ENCODE measurements at places on chromosomes 5 and 9.

- DNase-seq: peak; percentile 20
Measured at GRCh38 chr9:87581513-87581912, 83.8 kb downstream of the DAPK1 start.

GRCh38 chr9:6218099-6218502 is 2.5 kb downstream of the IL33 start:
- DNase-seq: no peak

GRCh38 chr5:56632199-56632598 is 183.2 kb upstream of the MAP3K1 start:
- no peak for DNase-seq

GRCh38 chr9:33472881-33473615 is 676 bp downstream of the NOL6 start:
- peak; percentile 16 for DNase-seq

GRCh38 chr5:78050888-78051287 is 243.6 kb downstream of the AP3B1 start:
- no peak for DNase-seq

GRCh38 chr9:98712987-98713386 is 4.3 kb upstream of the GABBR2 start:
- no peak for DNase-seq

- no peak for DNase-seq
Measured at GRCh38 chr9:76374783-76375559, 19.3 kb downstream of the RFK start.

DNA sequence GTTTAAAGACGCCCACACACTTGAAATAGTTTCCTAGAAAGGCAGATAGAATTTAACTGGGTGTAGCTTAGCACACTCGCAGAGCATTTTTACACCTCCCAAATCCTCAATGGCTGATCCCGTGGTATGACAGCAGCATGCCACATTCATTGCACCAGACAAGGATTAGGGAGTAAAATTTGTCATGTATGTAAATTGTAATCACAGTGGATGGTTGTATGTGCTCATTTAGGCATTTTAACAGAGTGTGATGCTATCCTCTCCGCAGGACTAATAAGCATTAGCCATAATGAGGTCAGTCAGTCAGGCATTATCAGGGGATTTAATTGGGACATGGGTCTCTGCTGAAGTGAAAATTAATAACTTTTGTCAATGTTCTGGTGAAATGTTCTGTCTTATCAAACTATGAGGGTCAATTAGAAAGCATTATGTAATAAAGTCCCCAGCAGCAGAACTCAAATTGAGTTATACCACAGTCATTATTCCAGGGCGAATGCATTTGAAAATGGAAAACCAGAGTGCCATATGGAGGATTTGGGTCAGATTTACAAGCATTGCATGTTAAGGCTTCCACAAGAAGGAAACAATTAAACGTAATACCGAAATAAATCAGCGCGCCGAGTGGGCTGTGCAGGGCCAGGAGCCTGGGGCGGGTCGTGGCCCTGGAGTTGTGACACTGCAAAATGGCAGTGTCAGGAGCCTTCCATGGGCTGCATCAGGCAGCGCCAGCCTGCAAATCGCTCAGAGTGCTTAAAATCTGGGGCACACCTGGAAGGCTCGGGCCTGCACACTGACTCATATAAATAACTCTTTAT is 602.2 kb downstream of the BNC2 start:
- DNase-seq: no peak

GRCh38 chr9:94861589-94862272 is 135.2 kb downstream of the AOPEP start:
- no peak for DNase-seq

GRCh38 chr9:117682955-117683710 is 21.1 kb upstream of the TLR4 start:
- no peak for DNase-seq

GRCh38 chr5:16540421-16540820 is 74.8 kb upstream of the ZNF622 start:
- no peak for DNase-seq

DNA sequence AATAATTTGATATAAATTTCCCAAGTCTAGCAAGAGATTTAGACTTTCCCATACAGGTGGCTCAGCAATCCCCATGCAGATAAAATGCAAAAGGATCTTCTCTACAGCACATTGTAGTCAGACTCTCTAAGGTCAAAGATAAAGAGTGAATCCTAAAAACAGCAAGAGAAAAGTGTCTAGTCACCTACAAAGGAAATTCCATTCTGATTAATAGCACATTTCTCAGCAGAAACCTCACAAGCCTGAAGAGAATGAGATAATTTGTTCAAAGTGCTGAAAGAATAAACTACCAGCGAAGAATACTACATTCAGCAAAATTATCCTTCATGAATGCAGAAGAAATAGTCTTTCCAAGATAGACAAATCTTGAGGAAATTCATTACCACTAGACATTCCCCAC is 493.3 kb downstream of the PRELID2 start:
- no peak for DNase-seq

GRCh38 chr9:128565578-128565977 is 13.2 kb downstream of the SPTAN1 start:
- DNase-seq: no peak

DNA sequence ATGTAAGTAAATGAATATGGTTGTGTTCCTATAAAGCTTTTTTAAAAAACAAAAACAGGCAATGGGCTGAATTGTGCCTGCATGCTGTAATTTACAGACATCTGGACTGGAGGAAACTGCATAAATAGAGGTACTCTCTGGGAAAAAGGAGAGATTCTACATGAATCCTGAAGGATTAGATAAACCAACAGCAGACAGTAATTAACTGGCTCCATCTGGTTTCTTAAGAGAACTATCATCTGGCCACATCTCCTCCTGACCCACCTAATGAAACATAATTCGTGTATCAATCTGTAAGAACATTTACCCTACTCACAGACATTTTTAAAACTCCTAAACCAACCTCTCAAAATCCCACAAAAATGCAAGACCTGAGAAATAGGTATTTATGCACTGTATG is 528.1 kb upstream of the ST8SIA4 start:
- DNase-seq: no peak

DNA sequence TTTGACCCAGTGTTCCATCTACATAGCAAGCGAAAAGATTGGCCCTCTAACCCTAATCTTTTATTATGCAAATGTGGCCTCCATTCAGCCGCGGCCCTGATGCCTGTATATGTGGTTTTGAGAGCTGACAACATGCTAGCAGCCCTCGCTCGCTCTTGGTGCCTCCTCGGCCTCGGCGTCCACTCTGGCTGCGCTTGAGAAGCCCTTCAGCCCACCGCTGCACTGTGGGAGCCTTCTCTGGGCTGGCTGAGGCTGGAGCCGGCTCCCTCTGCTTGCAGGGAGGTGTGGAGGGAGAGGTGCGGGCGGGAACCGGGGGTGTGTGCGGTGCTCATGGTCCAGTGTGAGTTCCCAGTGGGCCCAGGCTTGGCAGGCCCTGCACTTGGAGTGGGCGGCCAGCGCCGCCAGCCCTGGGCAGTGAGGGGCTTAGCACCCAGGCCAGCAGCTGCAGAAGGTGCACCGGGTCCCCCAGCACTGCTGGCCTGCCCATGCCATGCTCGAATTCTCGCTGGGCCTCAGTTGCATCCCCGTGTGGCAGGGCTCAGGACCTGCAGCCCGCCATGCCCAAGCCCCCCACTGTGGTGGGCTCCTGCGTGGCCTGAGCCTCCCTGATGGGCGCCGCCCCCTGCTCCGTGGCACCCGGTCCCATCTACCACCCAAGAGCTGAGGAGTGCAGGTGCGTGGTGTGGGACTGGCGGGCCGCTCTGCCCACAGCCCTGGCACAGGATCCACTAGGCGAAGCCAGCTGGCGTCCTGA is 757.5 kb upstream of the CTNND2 start:
- no peak for DNase-seq

DNA sequence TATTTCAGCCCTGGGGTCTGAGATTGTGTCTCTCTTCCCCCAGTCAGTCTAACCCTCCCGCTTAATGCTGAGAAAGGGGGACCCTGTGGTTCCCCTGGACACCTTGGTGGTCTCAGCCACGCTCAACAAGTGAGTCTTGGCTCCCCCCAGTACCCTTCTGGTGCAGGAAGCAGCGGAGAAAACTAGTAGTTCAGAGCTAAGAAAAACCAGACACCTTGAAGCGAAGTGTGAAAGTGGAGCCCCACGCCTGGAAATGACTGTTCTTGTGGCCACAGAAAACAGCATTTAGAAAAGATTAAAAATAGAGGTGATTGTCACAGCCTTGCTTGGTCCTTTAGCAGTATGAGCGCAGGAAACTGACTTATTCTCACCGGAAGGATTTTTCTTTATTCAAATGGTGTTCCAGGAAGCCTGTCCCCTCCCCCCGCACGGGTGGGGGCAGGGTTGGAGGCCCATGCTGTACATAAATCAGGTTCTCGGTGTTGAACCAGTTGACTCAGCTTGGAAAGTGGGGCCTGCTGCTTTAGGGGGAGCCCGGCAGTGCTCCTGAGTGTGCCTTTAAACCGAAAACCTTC is 8.1 kb downstream of the ARPC5L start:
- no peak for DNase-seq

DNA sequence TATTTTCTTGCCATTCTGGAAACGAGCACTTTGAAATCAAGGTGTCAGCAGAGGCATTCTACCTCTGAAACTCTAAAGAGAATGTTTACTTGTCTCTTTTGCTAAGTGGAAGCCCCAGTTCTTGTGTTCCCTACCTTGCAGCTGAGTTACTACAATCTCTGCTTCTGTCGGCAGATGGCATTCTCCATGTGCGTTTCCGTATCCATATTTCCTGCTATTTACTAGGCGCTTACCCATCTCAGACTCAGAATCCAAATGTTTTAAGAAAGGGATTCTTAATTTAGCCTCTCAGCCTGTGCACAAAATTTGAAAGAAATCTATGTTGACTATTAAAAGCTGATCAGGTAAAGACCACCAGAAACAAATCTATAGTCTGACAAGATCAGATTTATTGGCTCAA is 221.3 kb upstream of the FTMT start:
- no peak for DNase-seq

- no peak for DNase-seq
Measured at GRCh38 chr9:20286969-20287368, 335.3 kb downstream of the MLLT3 start.

DNA sequence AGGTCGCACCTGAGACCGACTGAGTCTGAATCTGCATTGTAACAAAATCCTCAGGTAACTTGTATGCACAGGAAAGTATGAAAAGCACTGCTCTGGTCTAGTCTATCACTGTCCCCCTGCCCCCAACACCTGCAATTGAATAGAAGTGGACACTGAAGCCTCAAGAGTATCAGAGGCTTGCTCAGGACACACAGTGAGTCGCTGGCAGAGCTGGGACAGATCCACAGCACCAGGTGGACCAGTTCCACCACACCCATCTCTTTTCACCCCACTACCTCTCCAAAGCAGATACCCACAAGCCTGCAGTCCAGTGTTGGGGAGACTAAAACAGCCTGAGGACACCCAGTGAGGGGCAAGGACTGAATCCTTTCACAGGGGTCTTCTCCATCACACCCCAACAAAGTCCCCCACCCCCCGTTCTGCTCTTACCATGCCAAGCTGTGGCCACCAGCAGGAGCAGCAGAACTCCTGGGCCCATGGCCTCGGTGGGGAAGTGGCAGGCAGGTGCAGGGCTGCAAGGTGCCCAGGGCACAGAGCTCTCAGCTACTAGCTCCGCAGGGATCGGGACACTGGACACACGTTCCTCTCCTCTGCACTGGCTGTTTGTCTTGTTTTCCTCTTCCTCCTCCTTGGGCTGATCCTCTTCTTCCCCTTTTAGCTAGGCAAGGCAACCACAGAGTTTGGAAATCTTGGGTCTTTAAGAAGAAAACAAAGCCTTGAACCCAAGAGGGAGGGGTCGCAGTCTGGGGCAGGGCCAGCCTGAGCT is at the start of gene CSF1R:
Gene CSF1R (minus strand): TSS at position 605 of the 766 bp plus-strand sequence. CDS start 127 bp downstream, at position 478.
- no peak for DNase-seq

- DNase-seq: no peak
Measured at GRCh38 chr5:146151970-146152369, 30.5 kb downstream of the LARS1 start.

- no peak for DNase-seq
Measured at GRCh38 chr9:124759327-124759726, 11.8 kb downstream of the NR6A1 start.

- no peak for DNase-seq
Measured at GRCh38 chr5:90690307-90690706, 131.7 kb downstream of the ADGRV1 start.

DNA sequence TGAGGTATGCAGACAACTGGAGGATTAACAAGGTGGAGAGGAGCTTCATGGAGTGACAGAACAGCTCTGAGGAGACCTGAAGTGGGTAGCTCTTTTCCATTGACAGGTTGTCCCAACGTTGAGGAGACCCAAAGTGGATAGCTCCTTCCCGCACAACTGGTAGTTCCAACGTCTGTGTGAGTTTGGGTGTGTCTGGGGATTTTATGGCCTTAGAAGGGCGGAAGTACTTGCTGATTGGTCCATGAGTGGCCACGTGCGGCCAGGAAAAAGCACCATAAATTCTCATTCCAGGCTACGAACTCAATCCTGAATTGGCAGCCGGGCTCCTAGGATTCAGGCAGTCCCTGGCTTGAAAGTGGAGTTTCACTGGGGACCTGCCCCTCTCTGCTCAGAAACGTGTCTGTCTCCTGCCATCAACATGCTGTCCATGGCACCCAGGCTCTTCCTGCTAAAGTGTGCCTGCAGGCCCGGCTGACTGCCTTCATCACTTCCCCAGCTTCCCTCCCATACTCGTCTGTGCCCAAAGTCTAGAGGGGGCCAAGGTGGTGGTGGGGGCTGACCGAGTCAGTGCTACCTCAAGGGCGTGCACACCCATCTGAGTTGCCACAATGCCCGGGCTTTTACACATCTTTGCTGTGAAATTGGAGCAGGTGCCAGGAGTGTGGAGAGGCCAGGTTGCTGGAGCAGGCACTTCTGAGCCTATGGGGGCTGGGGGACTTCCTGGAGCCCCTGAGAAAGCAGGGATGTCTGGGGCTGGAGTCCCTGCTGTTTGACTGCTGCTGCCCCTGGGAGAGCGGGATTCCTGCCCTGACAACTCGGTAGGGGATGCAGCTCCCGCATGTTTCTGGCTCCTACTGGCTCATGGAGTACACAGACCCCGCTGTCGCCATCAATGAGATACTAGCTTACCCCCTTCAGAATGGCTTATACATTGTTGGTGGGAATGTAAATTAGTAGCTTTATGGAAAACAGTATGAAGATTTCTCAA is 2034.6 kb upstream of the ACO1 start:
- DNase-seq: no peak

GRCh38 chr5:125412561-125413495 is 666.4 kb upstream of the ZNF608 start:
- no peak for DNase-seq

GRCh38 chr5:153831973-153832372 is 206.7 kb downstream of the FAM114A2 start:
- DNase-seq: peak; percentile 22

Measured in hematopoietic multipotent progenitor cell treated with erythropoietin and hydrocortisone succinate and interleukin-3 and kit ligand, for 17 days (in vitro differentiated cells).